ENCODE measurements at places on chromosomes 12 and 14. TPM values are rescaled to one million over a fixed set of nuclear protein-coding genes. Genes with fewer than 3 reads are reported as not detected.

DNA sequence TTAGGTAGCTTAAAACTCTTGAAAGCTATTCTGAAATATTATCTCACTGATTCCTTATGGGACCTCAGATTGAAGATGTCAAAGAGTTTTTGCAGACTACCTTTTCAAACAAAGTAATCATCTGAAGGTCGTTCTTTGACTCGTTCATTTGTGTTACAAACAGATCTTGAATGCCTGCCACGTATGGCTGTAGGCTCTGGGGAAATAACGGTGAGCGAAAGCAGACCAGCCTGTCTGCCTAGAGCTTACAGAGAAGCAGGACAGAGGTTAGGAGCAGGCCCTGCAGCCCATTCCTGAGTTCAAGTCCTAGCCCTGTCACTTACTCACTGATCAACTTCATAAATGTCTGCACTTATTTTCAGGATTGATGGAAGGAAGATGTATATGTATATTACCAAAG lies 83.6 kb downstream of the FLRT2 start:
- no peaks in the 10 kb centered on the region for H3K27me3 ChIP-seq
- DNase-seq: no peak
- no peaks in the 10 kb centered on the region for H3K36me3 ChIP-seq
- H3K27ac ChIP-seq: no peak overlapping the region
- no peak overlapping the region for H3K4me3 ChIP-seq

- peaks cover 6% of the 10 kb centered on the region for H3K4me1 ChIP-seq
- H3K27me3 ChIP-seq: no peaks in the 10 kb centered on the region
- no peak overlapping the region for H3K27ac ChIP-seq
- no peak overlapping the region for H3K4me3 ChIP-seq
These were observed 57.6 kb downstream of the CRADD start for GRCh38 chr12:93734784-93735183.

Gene KCNK13
- total RNA-seq: not detected

DNA sequence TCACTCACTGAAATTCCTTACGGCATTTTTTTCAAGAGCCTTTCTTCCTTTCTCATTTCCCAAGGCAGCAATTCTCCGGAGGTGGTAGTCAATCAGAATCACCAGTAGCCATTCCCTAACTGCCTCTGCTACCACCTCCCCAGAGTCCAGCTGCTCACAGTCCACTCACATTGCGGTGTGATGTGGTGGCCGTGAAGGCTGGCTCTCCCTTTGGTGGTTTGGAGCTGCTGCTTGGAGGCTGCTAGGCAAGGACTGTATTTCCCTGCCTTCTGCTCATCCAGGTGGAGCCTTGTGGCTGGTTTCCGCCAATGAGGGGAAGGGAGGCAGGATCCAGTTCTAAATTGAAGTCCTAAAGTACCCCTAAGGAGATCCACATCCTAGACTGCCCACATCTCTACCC lies 222.0 kb downstream of the ANO2 start:
- no peak overlapping the region for H3K4me3 ChIP-seq
- H3K4me1 ChIP-seq: no peaks in the 10 kb centered on the region
- no peak for DNase-seq
- no peaks in the 10 kb centered on the region for H3K27me3 ChIP-seq
- H3K27ac ChIP-seq: no peak overlapping the region

Gene CIROP
- not detected for total RNA-seq

DNA sequence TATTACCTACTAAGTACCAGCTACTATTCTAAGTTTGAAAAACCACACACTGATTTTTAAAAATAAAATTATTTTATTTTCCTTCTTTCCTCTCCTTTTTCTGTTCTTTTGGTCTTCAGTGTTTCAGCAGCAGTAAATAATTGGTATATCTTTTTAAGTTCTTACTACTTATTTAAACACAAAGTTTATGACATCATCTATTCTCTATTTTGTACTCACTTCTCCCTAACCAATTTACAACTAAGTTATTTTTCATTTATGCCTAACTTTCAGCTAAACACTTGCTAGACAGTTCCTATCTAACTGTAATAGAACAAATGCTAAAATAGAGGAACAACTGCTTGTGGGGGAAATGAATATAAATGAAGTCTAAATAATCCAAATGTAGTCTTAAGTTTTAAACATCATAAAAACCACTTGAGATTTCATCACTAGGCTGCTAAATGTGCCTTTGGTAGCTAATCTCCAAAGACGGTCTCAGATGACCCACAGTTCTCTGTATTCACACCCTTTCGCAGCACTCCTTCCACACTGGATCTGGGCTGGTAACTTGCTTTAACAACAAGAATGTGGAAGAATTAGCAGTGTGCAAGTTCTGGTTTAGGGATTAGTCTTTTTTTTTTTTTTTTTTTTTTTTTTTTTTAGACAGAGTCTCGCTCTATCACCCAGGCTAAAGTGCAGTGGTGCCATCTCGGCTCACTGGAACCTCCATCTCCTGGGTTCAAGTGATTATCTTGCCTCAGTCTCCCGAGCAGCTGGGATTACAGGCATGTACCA lies 41.0 kb downstream of the TFCP2 start:
- H3K36me3 ChIP-seq: peaks cover 3% of the 10 kb centered on the region
- H3K27ac ChIP-seq: no peak overlapping the region
- H3K4me3 ChIP-seq: no peak overlapping the region
- H3K27me3 ChIP-seq: no peaks in the 10 kb centered on the region
- H3K4me1 ChIP-seq: no peaks in the 10 kb centered on the region
- DNase-seq: no peak
